Activated naive CD4-positive, alpha-beta T cell treated with anti-CD3 and anti-CD28 coated beads, Interleukin-2, amount 50 U/mL, for 72 hours (primary cell): ENCODE measurements at places on chromosomes 1 and 21. TPM values are rescaled to one million over a fixed set of nuclear protein-coding genes. Genes with fewer than 3 reads are reported as not detected.

GRCh38 chr1:110465038-110465813 is 14.3 kb downstream of the PROK1 start:
- no peak for DNase-seq

DNA sequence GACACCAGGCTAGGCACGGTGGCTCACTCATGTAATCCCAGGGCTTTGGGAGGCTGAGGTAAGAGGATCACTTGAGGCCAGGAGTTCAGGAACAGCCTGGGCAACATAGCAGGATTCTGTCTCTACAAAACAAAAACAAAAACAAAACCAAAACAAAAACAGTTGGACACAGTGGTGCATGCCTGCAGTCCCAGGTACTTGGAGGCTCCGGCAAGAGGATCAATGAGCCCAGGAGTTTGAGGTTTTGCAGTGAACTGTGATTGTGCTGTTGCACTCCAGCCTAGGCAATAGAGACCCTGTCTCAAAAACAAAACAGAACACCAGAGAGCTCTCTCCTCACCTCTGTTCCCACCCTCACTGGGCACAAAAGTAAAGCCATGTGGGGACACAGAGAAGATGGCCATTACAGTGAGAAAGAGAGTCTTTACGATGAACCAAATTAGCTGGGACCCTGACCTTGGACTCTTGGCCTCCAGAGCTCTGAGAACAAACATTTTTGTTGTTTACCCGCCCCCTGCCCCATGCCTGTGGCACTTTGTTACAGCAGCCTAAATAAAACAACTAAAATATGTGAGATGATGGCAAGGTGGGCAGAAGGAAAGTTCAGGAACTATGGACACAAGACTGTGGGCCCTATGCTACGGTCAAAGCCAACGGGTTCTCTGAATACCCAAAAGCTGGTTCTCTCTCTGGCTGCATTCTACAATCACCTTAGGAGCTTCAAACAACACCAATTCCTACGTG is 9.8 kb downstream of the NADK start:
- no peak for DNase-seq

DNA sequence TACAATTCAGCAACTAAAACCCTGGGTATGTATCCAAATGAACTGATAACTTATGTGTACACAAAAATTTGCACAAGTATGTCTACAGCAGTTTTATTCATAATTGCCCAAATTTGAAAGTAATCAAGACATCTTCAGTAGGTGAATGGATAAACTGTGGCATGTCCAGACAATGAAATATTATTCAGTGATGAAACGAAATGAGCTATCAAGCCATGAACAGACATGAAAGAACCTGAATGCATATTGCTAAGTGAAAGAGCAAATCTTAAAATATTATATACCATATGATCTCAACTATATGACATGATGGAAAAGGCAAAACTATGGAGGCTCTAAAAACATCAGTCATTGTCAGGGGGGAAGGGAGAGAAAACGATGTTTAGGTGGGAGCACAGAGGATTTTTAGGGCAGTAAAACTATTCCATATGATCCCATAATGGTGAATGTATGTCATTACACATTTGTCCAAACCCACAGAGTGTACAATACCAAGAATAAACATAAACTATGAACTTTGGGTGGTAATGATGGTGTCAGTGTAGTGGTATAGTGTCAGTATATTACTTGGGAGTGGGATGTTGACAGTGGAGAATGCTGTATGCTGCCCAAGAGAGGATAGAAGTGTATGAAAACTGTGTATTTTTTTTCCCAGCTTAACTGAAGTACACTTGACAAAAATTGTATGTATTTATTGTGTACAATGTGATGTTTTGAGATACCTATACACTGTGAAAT is 92.8 kb upstream of the PPP2R5A start:
- no peak for DNase-seq

DNA sequence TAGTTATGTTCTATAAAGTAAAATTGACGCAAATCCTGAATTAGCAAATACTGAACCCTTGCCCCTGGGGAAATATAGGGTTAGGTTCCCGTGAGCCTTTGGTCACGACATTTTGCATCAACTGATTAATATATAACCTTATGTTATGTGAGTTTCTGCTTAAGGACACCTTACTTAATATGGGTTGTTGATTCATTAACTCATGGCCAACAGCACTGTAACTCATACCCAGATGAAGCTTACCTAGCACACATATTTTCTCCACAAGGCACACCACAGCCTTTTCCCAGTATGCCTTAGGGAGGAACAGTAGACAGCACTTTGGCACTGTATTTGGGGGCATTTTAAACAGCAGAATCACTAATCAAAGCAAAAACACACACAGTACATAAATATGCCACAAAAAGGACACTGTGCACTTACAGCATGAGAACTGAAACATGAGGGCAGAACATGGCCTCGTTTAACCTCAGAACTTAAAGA is 15.1 kb downstream of the INAVA start:
- DNase-seq: no peak

- no peak for DNase-seq
These were observed 24.0 kb downstream of the TCEANC2 start for GRCh38 chr1:54077359-54077758.

Gene OR10R2
- total RNA-seq: not detected

Gene LTN1
- 42.1 TPM for total RNA-seq

Gene ADAMTS1
- total RNA-seq: 0.31 TPM

DNA sequence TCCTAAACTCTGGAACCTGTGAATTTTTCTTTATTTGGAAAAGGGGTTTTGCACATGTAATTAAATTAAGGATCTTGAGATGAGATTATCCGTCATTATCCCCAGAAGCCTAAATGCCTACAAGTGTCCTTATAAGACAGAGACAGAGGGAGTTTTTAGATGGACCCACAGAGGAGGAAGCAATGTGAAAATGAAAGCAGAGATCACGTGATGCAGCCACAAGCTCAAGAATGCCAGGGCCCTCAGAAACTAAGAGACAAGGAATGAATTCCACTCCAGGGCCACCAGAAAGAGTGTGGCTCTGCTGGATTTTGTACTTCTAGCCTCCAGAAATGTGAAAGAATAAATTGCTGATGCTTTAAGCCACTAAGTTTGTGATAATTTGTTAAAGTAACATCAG is 183.6 kb upstream of the UBE2U start:
- DNase-seq: no peak

- DNase-seq: no peak
These were observed 140.1 kb upstream of the NFIA start for GRCh38 chr1:60942291-60942690.

- DNase-seq: no peak
These were observed 2.1 kb upstream of the EDN2 start for GRCh38 chr1:41486371-41487125.

- DNase-seq: no peak
These were observed at the start of gene FOXE3 for GRCh38 chr1:47415728-47416318. Gene FOXE3, plus strand, starts transcription at chr1:47416285. Its CDS starts 31 bp downstream, at chr1:47416316.

Gene AHDC1
- 12.8 TPM for total RNA-seq

DNA sequence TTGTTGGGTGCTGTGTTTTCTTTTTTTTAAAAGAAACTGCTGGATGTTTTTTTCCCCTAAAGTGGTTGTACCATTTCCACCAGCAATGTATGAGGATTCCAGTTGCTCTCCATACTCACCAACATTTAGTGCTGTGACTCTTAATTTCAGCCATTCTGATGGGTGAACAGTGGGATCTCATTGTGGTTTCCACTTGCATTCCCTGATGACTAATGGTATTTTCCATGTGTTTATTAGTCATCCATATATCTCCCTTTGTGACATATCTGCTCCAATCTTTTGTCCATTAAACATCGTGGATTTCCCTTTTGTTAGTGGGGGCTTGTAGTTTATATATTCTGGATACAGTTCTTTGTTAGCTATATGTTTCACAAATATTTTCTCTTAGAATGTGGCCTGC is 206.0 kb downstream of the CAMTA1 start:
- no peak for DNase-seq

GRCh38 chr1:113322439-113322838 is 67.9 kb upstream of the MAGI3 start:
- no peak for DNase-seq

- DNase-seq: no peak
These were observed 1.9 kb downstream of the CASQ1 start for GRCh38 chr1:160192234-160192633.

- DNase-seq: no peak
These were observed 45.8 kb downstream of the NR5A2 start for GRCh38 chr1:200073286-200073637.

Gene FOXO6
- 0.39 TPM for total RNA-seq

- DNase-seq: no peak
These were observed 168.0 kb downstream of the PPP1R12B start for GRCh38 chr1:202516434-202516877.

Gene NKAIN1
- total RNA-seq: not detected

Gene KRTAP15-1
- not detected for total RNA-seq

DNA sequence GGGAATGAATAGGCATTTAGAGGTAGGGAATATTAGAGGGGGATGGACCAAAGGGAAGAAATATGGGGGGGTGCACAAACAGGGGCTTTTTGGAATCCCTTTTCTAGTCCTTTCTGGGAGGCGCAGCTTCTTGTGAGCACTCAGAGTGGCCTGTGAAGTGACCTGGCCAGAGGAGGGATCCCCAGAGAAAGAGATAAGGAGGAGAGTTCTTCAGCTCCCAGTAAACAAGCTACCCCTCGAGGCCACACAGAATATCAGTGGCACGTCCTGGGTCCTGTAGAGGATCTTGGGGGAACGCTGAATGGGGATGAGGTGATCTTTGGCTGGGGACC is 19.4 kb downstream of the VANGL2 start:
- DNase-seq: no peak

DNA sequence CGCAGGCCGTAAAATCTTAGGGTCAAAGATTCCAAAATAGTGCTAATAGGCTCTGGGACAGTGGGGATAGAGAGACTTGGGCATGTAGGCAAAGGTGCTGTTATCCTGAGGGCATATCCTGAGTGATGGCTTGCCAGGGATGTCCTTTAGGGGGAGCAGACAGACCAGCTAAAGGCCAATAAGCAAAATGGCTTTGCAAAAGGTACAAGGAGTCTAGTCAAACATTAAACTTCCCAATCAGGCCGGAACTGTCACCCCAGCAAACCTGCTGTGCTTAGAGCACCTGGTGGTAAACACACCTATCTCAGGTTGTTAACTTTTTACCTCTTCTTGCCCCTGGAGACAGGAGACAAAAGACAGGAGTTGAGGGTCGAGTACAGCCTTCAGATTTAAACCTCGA is 49.1 kb downstream of the TRABD2B start:
- no peak for DNase-seq

GRCh38 chr1:154760469-154760933 is 109.6 kb downstream of the KCNN3 start:
- peak; percentile 92 for DNase-seq

DNA sequence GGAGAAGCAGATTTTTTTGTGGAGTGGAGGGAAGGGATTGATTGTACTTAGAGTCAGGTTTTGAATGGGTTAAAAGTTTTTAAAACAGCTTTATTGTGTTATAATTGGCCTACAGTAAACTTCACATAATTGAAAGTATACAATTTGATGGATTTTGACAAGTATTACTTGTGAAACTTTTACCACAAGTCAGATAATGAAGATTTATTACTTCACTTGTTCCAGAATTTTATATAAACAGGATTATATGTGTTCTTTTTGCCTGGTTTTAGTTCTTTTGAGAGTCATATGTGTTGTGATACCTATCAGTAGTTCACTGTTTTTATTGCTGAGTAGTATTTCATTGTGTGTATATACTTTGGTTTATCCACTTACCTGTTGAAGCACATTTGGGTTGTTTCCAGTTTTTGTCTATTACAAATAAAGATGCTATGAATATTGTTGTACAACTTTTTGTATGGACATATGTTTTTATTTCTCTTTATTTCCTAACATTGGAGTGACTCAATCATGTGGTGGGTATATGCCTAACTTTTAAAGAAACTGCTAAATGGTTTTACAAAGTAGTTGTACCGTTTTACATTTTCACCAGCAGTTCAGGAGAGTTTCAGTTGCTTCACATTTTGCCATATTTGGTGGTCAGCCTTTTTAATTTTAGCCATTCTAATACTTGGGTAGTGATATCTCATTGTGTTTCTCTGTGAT is 71.0 kb downstream of the DYRK1A start:
- no peak for DNase-seq

DNA sequence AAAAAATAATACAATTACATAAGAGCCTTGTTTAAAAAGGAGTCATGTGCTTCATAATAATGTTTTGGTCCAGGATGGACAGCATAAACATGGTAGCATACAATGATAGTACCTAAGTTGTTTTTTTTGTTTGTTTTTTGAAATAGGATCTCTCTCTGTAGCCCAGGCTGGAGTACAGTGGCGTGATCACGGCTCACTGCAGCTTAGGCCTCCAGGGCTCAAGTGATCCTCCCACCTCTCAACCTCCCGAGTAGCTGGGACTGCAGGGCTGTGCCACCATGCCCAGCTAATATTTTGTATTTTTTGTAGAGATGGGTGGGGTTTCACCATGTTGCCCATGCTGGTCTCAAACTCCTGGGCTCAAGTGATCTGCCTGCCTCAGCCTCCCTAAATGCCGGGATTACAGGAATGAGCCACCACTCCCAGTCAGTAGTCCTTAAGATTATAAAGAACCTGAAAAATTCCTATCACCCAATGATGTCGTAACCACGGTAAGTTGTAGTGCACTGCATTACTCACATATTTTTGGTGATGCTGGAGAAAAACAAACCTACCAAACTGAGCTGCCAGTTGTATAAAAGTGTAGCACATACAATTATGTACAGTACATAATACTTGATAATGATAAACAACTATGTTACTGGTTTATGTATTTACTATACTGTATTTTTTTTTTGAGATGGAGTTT is 22.4 kb upstream of the RCOR3 start:
- no peak for DNase-seq

DNA sequence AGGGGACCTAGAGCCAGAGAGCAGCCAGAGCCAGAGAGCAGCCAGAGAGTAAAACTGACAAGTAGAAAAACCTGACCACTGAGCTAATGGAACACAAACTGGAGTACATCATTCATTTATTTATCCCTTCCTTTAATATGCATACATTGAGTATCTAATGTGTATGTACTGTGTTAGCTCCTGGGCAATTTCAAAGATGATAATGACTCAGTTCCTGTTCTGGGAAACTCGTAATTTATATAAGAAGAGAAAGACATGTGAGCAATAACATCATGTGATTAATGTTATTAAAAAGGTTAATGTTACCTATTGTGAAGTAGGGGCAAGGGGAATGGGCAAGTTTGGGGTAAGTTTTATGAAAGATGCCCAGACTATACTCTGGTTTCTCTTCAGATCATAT is 199.9 kb downstream of the TNR start:
- no peak for DNase-seq

Gene ALDH4A1
- 7.4 TPM for total RNA-seq

Gene SMCP
- total RNA-seq: not detected

GRCh38 chr21:46393451-46393940 is 65.2 kb upstream of the DIP2A start:
- no peak for DNase-seq

Gene FCAMR
- not detected for total RNA-seq

DNA sequence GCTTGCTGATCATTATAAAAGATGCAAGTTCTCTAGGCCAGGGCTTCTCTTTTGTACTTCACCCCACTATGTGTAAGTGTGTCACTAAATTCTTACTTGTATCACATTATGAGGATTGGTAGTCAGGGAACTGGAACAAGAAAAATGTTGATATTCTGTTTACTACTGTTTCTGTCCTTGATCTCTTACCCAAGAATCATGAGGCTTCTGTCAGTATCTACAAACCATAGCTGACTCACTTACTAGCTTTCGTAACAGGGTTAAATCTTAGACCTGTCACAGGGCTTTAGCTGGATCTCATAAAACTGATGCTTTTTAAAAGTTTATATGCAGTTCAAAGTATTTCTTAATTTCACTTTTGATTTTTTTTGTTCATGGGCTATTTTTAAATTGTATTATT is 681.2 kb downstream of the PLPP3 start:
- no peak for DNase-seq

- DNase-seq: no peak
These were observed 313.5 kb downstream of the NPHP4 start for GRCh38 chr1:5678759-5679158.

GRCh38 chr1:36717431-36717830 is 234.7 kb upstream of the CSF3R start:
- no peak for DNase-seq
